ENCODE measurements at places on chromosomes 16 and 17. TPM values are rescaled to one million over a fixed set of nuclear protein-coding genes. Genes with fewer than 3 reads are reported as not detected.
A peak's percentile ranks its signal among the peaks of the same experiment; 100 is the strongest.

- no peak overlapping the region for H3K27ac ChIP-seq
- H3K4me1 ChIP-seq = peaks cover 32% of the 10 kb centered on the region
- H3K36me3 ChIP-seq = peaks cover 1% of the 10 kb centered on the region
- H3K27me3 ChIP-seq = no peaks in the 10 kb centered on the region
- DNase-seq = no peak
These were observed 3.8 kb downstream of the AXIN2 start for GRCh38 chr17:65557349-65558310.

DNA sequence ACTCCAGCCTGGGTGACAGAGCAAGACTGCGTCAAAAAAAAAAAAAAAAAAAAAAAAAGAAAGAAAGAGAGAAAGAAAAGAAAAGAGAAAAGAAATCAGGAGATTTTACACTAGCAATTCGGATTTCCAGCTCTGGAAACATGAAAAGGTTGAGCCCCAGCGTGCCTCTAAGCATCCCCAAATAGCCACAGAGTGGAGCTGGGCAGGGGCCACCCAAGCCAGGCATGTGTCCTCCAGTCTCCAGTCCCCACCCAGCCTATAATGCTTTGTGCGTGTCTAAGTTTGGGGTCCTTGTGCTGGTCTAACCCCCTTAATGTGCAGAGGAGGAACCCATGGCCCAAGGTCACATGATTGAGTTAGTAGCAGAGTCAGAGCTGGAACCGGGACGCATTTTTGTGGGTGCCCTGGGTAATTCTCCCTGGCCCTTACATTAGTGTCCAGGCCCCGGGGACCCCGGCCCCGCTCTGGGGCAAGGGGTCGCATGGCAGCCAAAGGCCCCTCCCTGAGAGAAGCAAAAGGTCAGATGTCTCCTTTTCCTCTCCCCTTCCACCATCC is 19.9 kb downstream of the ADAM11 start:
- H3K4me3 ChIP-seq = peak overlapping the region; percentile 69
- no peak overlapping the region for H3K27ac ChIP-seq
- H3K27me3 ChIP-seq = peaks cover 2% of the 10 kb centered on the region
- no peak for DNase-seq
- peaks cover 15% of the 10 kb centered on the region for H3K4me1 ChIP-seq
- no peaks in the 10 kb centered on the region for H3K36me3 ChIP-seq

DNA sequence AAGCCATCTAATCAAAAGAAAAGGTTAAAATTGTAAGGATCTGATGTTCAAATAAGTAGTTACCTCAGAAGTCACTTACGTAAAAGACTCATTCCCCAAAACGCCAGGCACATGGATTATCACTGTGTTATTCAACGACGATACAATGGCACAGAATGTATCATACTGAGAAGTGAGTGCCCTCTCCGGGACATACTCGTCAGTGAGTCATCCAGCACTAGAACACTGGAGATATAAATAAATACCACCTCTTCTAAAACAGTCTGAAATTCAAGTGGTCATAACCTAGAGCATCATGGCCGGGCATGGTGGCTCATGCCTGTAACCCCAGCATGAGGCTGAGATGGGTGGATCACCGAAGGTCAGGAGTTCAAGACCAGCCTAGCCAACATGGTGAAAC is 24.9 kb downstream of the USP31 start:
- no peak for DNase-seq
- peaks cover 30% of the 10 kb centered on the region for H3K4me1 ChIP-seq
- H3K36me3 ChIP-seq = no peaks in the 10 kb centered on the region
- H3K4me3 ChIP-seq = no peak overlapping the region
- peak overlapping the region; percentile 53 for H3K27ac ChIP-seq

DNA sequence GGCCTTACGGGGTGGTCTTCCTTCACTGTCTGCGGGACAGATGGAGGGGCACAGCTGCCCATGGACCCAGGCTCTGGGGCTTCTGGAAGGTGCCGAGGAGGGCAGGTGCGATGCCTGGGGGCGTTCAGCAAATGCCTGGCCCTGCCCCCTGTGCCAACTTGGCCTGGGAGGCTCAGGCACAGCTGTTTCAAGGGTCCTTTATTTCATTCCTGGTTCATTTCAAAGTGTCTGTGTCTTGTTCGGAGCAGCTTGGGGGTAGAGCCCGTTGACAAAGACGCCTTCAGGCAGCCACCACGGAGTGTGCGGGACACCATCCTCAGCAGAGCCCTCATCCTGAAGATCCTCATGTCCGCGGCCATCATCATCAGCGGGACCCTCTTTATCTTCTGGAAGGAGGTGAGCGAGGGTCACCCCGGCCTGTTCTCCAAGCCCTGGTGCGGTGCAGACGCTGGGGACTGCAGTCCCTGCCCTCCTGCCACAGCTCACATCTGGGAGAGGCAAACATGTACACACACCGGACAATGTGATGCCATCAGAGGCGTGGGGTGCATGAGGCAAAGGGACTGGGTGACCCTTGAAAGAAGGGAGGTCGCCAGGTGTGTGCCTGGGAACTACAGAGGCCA is 43.9 kb downstream of the MEAK7 start:
- H3K27ac ChIP-seq = no peak overlapping the region
- no peaks in the 10 kb centered on the region for H3K27me3 ChIP-seq
- no peak overlapping the region for H3K4me3 ChIP-seq
- H3K4me1 ChIP-seq = no peaks in the 10 kb centered on the region

DNA sequence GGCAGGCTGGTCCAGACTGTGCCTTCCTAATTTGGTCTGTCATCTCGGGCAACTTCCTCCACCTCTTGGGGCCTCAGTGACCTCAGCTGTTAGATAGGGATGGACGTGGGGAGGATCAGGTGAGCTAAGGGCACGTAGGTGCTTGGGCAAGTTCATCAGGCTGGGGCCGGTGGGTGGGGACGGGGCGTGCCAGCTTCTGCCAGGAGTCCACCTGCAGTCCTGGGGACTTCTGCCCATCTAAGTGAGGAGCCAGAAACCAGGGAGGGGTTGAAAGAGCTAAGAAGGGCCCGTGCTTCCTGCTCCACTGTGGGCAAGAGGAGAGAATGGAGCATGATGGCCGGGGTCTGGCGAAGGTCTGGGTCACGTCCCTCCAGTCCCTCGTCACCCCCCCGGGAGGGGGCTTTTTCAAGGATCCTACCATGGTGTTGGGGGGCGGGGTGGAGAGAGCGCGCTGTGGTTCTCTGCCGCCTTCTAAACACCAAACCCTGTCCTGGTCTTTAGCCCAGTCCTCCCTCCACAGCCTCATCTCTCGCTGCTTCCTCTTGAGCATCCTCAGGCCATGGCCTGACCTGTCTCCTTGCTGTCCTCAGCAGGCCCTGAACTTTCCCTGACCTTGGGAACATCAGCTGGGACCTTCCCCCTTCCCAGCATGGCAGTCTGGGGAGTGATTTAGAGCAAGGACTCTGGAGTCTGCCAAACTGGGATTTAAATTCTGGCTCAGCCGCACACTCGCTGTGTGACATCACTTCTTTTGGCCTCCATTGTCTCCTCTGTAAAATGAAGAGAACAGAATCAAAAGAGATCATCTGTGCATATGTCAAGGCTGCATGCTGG is 21.6 kb downstream of the SPNS2 start:
- no peaks in the 10 kb centered on the region for H3K36me3 ChIP-seq
- no peak overlapping the region for H3K27ac ChIP-seq
- H3K4me1 ChIP-seq = no peaks in the 10 kb centered on the region
- H3K27me3 ChIP-seq = peaks cover 2% of the 10 kb centered on the region

- no peaks in the 10 kb centered on the region for H3K27me3 ChIP-seq
- H3K27ac ChIP-seq = peak overlapping the region; percentile 23
- H3K36me3 ChIP-seq = no peaks in the 10 kb centered on the region
- no peak overlapping the region for H3K4me3 ChIP-seq
- DNase-seq = no peak
- peaks cover 44% of the 10 kb centered on the region for H3K4me1 ChIP-seq
These were observed 7.3 kb downstream of the FMNL1 start for GRCh38 chr17:45228763-45229539.

DNA sequence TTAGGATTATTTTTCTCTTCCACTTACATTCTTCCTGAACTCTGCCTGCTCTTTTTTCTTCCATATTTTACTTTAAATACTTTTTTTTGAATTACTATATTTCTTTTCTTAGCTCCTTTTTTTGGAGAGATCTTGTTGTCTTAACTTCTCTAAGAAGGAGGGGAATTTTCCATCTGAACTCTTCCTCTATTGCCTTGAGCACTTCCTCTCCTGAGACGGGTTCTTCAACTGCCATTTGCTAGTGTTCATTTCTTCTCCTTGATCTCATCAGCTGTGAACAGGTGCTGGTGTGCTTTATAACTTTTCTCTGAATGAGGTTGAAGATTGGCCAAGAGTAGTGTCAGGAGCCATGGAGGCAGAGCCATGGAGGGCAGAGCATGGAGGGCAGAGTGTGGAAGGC is 15.1 kb upstream of the CD300LD start:
- H3K4me1 ChIP-seq = peaks cover 9% of the 10 kb centered on the region
- H3K27ac ChIP-seq = no peak overlapping the region
- no peak for DNase-seq
- H3K36me3 ChIP-seq = no peaks in the 10 kb centered on the region

DNA sequence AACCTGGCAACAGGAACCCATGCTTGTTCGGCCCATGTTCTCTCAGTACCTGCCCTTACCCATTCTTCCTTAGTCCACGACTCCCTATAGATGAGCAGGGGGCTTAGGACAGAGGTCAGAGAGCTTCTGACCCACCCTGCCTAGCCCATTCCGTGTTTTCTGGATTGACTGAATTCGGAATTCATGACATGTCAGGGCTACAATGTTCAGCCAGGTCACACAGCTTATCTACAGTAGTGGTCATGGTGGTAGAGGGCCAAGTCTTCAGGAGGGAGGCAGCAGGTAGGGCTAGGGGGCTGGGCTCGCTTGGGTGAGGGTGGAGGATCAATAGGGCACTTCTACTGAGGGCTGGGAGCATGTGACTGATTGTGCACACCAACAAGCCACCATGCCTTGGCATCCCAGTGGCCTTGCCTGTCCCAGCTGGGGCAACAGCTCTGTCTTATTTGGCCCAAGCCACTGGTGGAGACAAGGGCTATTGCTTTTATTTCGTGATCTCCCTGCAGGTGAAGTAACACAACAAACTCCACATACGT is 3.1 kb downstream of the HEXIM2 start:
- DNase-seq = no peak
- H3K27ac ChIP-seq = no peak overlapping the region
- H3K4me1 ChIP-seq = peaks cover 20% of the 10 kb centered on the region
- no peak overlapping the region for H3K4me3 ChIP-seq
- no peaks in the 10 kb centered on the region for H3K27me3 ChIP-seq
- peaks cover 2% of the 10 kb centered on the region for H3K36me3 ChIP-seq

DNA sequence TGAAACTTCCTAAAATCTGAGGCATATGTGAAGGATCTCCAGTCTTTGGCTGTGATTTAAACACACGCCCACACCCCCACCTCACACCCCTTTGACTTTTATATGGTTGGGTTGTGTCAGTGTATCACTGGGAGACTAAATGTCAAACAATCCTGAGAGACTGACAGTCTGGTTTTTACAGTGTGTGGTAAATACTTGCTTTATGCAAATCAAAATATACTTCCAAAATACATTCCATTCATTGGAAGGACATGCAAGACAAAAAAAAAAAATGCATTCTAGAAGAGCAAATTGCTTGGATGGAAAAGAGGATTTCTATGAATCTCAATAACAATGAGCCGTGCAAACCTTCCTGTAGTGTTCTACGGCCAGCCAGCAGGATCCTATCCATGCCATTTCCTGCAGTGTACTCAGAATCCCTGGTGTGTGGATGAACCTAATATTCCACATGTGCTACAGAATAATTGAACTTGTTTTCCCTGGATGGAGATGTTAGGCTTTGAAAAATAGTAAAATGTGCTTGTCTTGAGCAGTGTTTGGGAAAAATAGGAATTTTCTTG is 602.1 kb upstream of the GOT2 start:
- no peak overlapping the region for H3K27ac ChIP-seq
- peaks cover 2% of the 10 kb centered on the region for H3K4me1 ChIP-seq
- H3K27me3 ChIP-seq = no peaks in the 10 kb centered on the region

GRCh38 chr16:1395444-1396031 is 19.0 kb downstream of the UNKL start:
- no peaks in the 10 kb centered on the region for H3K27me3 ChIP-seq
- H3K27ac ChIP-seq = no peak overlapping the region
- H3K4me1 ChIP-seq = no peaks in the 10 kb centered on the region
- no peak for DNase-seq
- no peak overlapping the region for H3K4me3 ChIP-seq
- peaks cover 27% of the 10 kb centered on the region for H3K36me3 ChIP-seq

DNA sequence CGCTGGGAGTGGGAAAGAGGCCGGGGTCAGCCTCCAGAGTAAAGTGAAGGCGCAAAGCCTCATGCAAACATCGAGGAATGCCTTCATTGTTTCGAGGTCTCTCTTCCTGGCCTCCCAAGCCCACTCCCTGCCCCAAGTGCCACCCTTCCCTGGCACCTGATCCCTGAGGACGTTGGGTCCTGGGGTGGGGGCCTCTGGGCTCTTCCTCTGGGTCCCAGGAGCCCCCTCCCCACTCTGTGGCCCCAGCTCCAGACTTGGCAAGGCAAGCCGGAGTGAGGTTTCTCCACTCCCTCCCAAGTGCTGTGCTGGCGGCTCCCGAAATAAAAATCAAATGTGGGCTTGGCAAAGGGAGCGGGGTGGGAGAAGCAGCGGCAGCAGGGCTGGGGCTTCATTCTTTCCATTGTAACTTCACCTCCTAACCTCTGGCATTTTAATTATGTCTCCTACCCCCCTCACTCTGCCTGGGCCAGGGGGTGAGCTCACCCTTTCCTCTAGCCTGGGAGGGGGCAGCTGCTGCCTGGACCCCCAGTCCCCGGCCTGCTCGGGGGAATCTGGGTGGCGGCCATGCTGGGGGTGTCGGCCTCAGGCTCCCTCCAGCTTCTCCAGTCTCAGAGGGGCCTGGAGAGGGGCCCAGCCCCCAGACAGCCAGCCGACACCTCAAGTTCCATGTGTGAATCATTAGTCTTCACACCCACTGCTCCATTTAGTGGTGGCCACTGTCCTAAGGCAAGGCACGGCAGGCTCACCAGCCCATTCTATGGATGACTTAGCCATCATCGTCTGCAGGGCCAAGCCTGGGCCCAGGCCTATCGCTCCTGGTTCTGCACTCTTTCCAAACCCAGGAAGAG is 14.6 kb upstream of the TMEM92 start:
- H3K4me3 ChIP-seq = no peak overlapping the region
- no peaks in the 10 kb centered on the region for H3K27me3 ChIP-seq
- peak; percentile 84 for DNase-seq

GRCh38 chr16:85105475-85105874 is 6.8 kb downstream of the CIBAR2 start:
- no peak overlapping the region for H3K4me3 ChIP-seq
- H3K36me3 ChIP-seq = no peaks in the 10 kb centered on the region
- peaks cover 13% of the 10 kb centered on the region for H3K27me3 ChIP-seq
- no peaks in the 10 kb centered on the region for H3K4me1 ChIP-seq
- no peak for DNase-seq

GRCh38 chr17:75124819-75125162 is 6.8 kb downstream of the NT5C start:
- H3K4me1 ChIP-seq = peaks cover 16% of the 10 kb centered on the region
- peaks cover 8% of the 10 kb centered on the region for H3K36me3 ChIP-seq
- H3K27me3 ChIP-seq = no peaks in the 10 kb centered on the region
- no peak overlapping the region for H3K4me3 ChIP-seq
- DNase-seq = no peak

RPS15A gene
- total RNA-seq = 1,200 TPM

DPEP3 gene
- not detected for total RNA-seq

CDH3 gene
- 3.6 TPM for total RNA-seq

CCL4L2 gene
- not detected for total RNA-seq

NPIPB6 gene
- total RNA-seq = 5.2 TPM

PLA2G10 gene
- total RNA-seq = not detected

HSD3B7 gene
- 7.5 TPM for total RNA-seq

All from osteocyte (in vitro differentiated cells).